ENCODE measurements at places on chromosomes 6 and 20.
A peak's percentile ranks its signal among the peaks of the same experiment; 100 is the strongest.

DNA sequence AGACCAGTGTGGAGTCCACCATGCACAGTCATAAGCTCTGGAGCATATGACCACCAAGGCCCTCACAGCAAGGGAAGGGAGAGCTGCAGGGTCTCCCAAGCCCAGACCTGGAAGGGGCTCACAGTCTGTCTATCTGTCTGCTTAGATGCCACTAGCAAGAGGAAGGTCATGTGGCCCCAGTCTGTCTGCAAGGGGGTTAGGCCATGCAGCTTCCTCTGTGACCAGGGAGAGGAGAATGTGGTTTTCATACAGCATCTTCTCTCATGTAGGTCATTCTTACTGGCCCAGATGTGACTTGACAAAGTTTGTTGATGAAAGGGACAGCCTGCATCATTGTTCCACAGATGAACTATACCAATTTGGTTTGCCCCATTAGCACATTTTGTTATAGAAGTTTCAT lies 260.8 kb downstream of the FARS2 start:
- DNase-seq: no peak

- DNase-seq: no peak
These were observed 197.4 kb downstream of the ESR1 start for GRCh38 chr6:152004896-152005295.

DNA sequence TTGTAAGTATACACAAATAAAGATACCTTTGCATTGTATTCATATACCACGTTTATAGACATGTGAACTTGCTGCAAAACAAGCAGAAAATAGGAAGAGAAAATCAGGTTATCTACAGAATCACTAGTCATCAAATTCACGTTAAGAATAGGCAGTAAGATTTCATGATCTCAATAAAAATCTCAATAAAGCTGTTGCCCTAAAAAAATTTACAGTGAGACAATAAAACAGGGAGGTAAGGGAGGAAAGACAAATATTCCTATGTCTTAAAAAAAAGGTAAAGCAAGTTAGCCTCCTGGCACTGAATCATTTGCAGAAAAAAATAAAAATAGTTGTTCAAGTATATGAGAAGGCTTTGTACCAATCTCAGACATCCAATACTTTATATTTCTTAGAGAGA lies 44.1 kb downstream of the GPX5 start:
- DNase-seq: no peak

DNA sequence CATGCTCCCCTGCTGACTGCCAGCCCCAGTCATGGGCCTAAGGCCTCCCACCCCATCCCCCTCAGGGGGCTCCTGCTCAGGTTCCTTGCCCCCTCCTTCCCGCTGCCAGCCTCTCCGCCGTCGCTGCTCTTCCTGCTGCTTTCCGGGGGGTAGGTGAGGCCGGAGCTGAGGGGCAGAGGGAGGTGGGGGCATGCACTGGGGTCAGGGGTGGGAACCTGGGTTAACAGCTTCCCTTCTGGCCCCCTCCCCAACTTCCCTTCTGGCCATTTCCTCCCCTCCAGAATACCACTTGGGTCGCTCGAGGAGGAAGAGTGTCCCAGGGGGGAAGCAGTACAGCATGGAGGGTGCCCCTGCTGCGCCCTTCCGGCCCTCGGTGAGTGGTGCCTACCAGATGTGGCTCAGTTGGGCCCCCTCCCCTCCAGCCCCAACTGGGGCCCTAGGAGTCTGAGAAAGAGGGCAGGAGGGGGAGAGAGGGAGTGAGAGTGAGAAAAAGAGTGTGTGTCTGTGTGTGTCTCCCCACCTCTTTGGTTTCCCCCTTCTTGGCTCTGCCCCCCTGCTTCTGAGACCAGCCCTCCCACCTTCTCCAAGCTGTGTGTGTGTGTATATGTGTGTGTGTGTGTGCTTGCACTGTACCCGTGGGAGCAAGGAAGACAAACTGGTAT lies 12.1 kb downstream of the SYNGAP1 start:
- DNase-seq: no peak

DNA sequence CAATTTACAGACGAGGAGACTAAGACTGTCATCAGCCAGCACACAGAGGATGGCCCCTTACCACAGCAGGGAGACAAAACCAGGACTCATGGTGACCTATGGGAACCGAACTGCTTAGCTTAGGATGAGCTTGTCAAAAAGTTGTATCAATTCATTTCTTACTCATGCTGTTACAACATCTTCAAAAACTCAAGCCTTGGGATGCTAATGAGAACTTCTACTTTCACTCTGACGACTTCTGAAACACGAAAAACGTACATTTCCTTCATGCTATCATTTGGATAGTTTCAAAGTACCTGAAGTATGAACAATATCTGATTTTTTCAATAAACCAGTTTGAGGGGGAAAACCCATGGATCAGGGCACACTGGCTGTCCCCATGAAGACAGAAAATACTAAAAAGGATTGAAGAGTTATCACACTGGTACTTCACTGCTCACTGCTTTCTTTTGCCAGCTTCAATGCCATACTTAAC lies 31.9 kb downstream of the HIVEP2 start:
- no peak for DNase-seq

GRCh38 chr6:20876036-20876435 lies 341.8 kb downstream of the CDKAL1 start:
- peak; percentile 81 for DNase-seq

- no peak for DNase-seq
These were observed 663 bp downstream of the LST1 start for GRCh38 chr6:31586599-31587281.

DNA sequence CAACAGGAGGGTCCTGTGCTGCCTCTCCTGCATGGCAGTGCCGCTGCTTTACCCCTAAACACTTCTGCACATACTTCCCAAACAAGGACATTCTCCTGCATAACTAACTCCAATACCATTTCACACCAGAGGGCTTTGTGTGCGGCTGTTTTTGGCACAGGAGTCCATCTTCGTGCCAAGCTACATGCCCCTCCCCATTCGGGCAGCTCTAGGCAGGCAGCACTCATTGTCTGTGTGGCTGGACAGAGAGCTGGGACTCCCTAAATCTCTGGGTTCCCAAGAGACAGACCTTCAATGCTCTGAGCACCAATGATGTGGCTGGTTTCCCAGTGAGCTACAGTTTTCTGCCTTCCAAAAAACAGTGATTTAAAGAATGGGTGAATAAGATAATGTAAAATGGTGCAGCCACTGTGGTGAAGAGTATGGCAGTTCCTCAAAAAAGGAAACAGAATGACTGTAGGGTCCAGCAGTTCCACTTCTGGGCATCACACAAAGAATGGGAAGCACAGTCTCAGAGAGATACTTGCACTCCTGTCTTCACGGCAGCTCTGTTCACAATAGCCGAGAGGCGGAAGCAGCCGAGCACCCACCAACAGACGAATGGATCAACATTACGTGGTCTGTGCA lies 80.3 kb upstream of the DUSP22 start:
- no peak for DNase-seq

DNA sequence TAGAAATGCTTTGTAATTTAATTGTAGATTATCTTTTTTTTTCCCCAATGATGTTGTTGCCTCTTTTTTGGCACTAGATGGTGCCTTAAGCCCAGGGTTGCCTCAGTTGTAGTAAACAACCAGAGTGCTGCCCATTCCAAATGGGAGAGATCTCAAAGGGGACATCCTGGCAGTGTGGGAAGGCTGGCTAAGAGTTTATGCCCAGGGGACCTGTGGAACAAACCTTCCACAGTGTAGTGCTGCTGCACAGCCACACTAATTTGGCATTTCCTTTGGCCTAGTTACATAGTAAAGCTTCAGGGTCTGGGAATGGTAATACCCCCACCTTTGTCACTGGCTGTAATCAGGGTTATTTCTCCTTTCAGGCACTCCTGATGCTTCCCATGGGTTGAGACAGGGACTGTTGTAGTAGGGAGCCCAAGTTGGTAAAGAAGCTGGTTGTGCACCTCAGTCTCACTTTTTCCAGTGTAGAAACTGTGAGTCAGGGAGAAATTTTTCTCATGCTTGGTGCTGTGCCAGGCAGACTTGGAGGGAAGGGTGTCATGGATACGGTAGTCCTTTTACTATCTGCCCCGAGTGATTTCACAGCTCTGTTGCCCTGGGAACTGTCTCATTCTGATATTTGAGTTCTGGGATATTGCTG lies 177.8 kb upstream of the ECI2 start:
- DNase-seq: peak; percentile 96

GRCh38 chr6:20092071-20092566 lies 120.2 kb downstream of the MBOAT1 start:
- peak; percentile 49 for DNase-seq

DNA sequence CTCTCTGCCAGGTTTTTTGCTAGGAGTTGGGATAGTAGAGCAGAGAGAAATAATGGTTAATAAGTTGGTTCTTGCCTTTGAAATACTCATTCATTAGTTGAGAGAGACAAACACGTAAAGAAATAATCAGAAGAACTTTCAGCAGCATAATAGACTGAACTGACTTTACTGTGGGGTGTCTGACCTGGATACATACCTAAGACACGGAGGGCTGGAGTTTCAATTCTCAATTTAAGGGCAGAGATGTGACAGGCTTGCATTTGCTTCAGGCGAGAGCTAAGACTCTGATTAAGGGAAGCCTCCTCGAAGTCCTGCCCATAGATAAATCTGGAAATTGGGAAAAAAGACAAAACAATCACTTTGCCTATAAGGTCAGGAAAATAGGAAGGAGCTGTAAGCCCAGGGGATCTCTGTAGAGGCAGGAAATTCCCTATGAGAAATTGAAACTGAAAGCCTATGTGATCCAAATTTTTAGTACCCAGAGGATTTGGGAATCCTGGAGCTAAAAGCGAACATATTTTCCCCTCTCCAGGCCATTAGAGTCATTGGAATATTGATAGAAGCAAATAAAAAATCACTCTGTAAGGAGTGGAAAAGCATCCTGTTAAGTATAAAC lies 276.8 kb downstream of the PHACTR1 start:
- DNase-seq: no peak

DNA sequence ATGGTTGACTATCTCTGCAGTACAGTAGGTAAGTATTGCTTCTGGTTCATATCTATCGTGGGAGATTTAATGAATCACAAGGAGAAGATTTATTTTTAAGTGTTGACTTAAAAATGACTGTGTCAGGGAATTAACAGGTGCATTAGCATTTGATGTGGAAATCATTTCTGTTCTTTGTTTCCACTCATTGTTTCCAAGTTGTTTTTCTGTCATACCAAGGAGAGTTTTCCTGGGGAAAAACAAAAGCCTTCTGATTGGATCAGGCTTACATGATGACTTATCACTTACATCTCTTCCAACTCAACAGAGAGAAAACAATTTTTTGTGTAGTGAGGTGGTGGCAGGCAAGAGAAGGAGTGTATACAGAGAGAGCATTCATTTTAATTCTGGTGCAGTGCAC lies 686.4 kb downstream of the HTR1B start:
- no peak for DNase-seq

DNA sequence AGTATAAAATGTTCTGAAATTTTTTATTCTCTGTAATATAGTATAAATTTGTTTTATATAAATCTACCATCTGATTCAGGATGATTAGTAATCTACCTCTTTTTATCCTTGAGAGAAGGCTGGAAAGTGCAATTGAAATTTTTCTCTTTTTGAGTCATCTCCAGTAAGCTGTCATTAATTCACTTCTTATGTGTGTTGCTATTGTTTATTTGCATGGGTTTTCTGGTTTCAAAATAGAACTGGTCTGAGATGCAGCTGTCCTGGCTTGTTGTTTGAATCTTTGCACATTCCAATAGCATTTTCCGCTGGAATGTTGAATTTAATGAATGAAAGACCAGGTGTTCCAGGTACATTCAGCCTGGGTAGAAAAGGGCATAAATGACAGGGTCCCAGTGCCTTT lies 24.3 kb upstream of the TAB2 start:
- no peak for DNase-seq

DNA sequence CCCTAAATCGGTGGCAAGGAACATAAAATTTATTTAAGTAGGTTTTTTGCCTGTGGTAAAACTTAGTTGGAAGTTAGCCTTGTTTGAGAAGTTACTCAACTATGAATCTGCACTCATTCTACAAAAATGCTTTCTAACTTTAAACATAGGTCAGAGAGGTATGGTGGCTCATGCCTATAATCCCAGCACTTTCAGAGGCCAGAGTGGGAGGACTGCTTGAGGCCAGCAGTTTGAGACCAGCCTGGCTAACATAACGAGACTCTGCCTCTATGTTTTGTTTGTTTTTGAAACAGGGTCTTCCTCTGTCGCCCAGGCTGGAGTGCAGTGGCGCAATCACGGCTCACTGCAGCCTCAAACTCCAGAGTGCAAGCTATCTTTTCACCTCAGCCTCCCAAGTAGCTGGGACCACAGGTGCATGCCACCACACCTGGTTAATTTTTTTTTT lies 16.2 kb downstream of the USP49 start:
- DNase-seq: peak; percentile 76

DNA sequence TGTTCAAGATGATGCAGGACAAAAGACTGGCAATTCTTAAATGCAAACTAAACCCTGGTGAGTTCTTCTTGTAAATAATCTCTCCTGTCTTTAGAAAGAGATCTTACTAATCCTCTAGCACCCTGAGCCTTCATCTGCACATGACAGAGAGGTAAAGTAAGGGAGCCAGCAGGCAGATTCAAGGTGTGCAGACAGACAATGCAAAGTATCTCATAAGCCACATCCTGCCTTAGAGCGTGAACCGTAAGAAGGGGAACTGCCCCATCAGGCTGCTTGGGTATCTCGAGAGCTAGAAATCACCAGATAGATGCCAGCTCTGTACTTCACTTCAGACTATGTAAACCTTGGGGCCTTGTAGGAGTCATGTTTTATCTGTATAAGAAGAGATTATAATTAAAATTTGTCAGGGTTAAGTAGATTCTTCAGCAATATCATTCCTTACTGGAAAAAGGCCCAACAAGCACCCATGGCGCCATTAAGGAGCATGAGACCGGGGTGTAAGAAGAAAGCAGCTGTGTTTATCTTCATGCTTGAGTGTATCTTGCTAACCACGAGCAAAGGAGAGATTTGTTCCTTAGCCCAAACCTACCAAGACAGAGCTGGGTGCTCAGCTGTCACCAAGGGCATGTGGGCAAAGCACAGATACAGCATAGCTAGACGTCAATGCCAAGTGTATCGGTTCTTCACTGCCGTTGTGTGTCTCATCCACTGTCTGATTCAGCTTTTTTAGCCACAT lies 24.4 kb downstream of the CNR1 start:
- no peak for DNase-seq

- DNase-seq: no peak
These were observed 154.9 kb downstream of the FARS2 start for GRCh38 chr6:5416250-5416649.

GRCh38 chr6:69663215-69663614 lies 133.6 kb downstream of the LMBRD1 start:
- no peak for DNase-seq

DNA sequence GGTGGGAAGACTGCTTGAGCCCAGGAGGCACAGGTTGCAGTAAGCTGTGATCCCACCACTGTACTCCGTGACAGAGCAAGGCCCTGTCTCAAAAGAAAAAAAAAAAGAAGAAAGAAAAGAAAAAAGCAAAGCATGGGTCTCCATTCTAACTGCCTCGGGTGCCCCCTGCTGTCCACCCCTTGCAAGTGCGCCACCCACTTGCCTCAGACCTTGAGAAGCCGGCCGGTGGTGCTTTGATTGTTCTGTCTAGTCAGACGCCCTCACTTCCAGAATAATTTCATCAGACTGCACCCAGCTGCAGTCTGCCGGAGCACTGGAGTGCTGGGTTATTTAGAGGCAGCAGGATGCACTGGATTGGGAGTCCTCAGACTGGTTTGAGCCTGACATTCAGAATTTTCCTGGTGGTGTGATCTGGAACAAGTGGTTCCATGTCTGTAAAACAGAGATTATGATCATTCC lies 17.6 kb upstream of the TM9SF4 start:
- peak; percentile 74 for DNase-seq

GRCh38 chr20:34040300-34040995 lies 46.7 kb downstream of the RALY start:
- no peak for DNase-seq
